NCI-H510A treated with DMSO at 0.1 percent for 48 hours (cell line): ENCODE measurements at places on chromosomes 5 and 9.

DNA sequence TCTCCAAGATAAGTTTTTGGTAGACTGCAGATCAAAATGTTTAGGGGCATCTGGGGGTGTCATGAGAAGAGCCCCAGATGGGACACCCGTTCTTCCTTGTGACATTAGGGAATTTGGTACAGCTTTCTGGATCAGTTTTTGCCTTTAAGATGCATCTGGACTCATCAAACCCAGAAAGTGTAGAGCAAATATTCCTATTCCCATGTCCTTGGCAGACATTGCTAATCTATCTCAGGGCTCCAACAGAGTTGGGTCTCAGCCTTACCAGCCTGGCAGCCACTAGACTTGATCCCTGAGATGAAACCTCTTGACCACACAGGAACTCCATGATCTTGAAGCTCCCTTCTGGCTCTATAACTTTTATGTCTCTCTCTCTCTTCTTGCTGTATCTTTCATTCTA, 35.6 kb downstream of the ERGIC1 start:
- DNase-seq, result no peak

DNA sequence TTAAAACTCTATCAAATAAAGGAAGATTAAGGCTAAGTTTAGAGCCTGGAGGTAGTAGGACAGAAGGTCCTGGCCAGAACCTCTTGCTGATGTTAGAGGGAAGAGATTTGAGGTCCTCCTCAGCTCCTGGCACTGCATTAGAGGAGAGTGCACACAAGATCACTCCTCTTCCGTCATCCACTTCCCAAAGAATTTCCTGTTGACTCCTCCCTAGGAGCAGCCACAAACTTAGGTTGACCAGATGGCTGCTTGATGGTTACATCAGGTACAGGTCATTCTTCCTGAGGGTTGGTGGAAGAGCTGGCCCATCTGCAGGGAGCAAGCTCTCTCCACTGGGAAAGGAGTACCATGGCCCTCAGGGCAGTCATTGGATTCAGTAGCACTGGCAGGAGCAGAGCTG, 93.9 kb upstream of the IL33 start:
- DNase-seq, result no peak

DNA sequence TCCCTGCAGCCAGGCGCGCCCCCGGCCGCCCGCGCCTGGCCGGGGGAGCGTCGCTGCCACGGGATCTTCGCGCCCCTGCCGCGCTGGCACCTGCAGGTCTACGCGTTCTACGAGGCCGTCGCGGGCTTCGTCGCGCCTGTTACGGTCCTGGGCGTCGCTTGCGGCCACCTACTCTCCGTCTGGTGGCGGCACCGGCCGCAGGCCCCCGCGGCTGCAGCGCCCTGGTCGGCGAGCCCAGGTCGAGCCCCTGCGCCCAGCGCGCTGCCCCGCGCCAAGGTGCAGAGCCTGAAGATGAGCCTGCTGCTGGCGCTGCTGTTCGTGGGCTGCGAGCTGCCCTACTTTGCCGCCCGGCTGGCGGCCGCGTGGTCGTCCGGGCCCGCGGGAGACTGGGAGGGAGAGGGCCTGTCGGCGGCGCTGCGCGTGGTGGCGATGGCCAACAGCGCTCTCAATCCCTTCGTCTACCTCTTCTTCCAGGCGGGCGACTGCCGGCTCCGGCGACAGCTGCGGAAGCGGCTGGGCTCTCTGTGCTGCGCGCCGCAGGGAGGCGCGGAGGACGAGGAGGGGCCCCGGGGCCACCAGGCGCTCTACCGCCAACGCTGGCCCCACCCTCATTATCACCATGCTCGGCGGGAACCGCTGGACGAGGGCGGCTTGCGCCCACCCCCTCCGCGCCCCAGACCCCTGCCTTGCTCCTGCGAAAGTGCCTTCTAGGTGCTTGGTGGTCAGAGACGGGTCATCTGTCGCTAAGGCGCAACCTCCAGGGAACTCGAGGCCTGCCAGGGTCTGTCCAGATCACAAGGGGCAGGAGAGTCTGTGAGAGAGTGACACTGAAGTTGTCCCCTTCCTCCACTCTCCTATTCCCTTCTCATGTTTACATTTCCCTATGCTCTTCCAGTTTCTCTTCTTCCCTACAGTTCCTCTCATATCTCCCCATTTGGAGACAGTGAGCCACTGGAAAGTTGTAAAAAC, 1.3 kb downstream of the GPR150 start:
- DNase-seq, result peak; percentile 25

GRCh38 chr5:84634256-84634655, 249.6 kb upstream of the EDIL3 start:
- no peak for DNase-seq

GRCh38 chr5:113331209-113331551, 103.6 kb downstream of the TSSK1B start:
- DNase-seq, result no peak

DNA sequence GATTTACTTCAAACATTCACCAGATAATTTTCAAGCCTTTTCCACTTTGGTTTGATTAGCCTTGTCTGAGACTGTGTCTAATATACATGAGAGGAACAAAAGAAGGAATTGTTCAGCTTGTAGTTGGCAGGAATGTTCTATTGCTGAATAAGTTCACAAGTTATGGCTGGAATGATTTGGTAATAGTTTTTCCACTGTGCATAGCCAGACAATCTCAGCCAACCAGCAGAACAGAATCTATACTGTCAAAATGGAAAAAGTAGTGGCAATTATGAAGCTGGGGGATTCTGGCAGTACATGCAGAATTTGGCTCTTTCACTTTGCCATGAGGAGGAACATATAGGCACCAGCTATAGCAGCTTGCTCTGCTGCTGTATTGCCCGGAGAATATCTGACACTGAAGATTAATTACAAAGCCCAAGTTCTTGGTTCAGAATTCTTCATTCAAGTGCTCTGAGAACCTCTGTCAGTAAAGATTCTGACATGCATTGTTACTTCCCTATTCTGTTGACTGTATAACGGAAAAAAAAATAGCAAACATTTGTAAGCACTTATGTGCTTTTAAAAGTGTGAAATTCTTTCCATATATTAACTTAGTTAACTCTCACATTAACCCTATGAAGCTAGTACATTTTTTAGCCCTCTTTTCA, 150.6 kb downstream of the PRR16 start:
- DNase-seq, result no peak

DNA sequence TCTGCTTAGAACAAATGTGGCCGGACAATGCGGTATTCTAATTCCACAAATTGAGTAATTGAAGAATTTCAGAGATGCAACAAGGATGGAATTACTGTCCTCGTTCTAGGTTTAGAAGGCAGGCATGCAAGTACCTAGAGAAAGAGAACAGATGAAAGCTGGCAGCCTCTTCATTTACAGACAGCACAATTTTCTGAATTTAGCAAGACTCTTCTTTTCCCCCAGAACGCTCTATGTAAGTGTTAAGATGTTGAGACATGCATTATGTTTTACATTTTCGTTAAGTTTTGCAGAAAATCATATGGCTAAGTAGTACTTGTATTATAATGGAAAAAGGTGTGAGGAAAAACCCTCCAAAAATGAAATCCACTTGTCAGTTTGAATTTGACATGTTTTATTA, 259.5 kb upstream of the ARRDC3 start:
- DNase-seq, result no peak

GRCh38 chr9:116275418-116276195, 122.0 kb downstream of the PAPPA start:
- DNase-seq, result no peak

DNA sequence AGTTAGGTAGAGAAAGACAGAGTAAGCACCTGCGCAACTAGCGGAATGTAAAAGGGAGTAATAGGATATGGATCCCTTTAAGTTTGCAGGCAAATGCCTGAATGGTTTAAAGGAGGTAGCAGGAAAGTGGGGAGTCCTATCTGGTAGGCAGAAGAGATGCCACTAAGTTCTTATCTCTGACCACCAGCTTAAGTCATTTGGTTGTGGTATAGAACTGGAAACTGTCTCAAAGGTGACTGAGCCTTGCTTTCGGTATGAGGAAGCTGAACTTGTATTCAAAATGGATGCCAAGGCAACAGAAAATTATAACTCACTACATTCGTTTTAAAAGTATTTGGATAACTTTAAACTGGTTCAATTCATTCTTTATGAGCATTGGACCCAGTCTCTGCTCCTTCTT, 475.6 kb downstream of the DMRTA1 start:
- no peak for DNase-seq

GRCh38 chr9:135726138-135726853, 24.3 kb downstream of the KCNT1 start:
- DNase-seq, result no peak

GRCh38 chr5:4942831-4943178, 197.3 kb upstream of the ADAMTS16 start:
- no peak for DNase-seq

DNA sequence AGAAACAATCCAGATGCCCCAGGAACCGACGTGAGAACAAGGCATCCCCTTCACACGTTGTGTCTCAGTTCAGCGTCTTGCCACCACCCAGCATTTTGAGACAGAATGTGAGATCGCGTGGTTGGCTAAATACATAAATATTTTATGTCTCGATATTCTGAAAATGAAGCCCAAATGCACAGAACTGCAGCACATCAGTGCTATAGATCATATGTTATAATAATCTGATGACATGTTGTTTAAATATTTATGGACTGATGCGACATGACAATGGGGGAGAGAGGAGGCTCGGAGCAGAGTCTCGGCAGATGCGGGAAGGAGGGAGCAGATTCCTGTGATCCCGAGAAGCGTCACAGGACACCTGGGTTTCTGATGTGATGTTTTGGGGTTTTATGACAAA, 10.9 kb downstream of the NEK6 start:
- no peak for DNase-seq

- DNase-seq, result no peak
Observed at GRCh38 chr5:161009194-161009593, 157.2 kb upstream of the ATP10B start.

- DNase-seq, result peak; percentile 22
Observed at GRCh38 chr5:172939611-172940267, 19.5 kb upstream of the RPL26L1 start.

DNA sequence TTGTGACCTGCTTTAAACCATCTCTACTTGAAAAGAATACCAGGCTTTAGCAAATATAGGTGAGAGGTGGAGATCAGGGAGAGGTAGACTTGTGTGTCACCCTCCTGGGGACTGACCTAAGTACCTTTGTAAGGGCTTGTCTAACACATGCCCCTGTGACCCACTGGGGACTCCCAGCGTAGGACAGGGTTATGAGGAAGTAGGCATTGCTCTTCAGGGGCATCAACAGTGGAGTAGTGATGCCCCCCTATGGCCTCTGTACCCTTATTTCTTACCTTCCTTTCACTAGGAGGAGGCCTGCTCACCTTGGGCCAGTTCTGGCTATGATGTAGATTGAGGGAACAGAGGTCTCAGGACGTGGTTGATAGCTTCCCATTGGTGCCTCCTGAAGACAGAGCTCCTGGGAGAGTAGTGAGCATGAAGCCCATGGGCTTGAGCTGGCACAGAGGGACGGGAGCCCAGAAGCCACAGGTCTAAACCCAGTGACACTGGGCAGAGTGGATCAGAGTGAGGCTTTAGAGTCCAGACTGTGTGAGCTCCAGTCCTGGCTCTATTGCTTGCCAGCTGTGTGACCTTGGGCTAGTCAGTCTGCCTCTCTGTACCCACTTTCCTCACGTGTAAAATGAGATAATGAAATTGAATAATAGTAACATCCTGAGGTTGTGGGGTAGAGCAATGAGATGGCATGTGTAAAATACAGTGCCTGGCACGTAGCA, 191.7 kb downstream of the AOPEP start:
- DNase-seq, result no peak

DNA sequence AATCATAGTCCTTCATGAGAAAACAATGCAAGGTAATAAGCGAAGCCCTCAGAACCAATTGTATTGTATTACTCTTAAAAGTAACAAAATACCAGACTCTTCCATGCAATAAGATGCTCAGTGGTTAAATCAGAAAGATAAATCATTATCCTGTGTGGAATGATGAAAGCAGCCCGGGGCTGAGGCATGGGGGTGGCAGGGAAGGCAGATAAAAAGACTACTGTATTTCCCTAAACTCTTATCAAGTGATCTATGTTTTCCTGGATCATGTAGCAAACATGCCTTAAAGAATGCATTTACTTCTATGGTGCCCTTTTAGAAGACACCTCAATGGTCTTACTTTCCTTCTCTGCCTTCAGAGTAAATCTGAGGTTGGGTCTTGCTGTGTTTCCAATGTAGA, 105.6 kb upstream of the DAPK1 start:
- DNase-seq, result no peak

GRCh38 chr9:7237473-7238246, 479.9 kb downstream of the KDM4C start:
- peak; percentile 43 for DNase-seq

DNA sequence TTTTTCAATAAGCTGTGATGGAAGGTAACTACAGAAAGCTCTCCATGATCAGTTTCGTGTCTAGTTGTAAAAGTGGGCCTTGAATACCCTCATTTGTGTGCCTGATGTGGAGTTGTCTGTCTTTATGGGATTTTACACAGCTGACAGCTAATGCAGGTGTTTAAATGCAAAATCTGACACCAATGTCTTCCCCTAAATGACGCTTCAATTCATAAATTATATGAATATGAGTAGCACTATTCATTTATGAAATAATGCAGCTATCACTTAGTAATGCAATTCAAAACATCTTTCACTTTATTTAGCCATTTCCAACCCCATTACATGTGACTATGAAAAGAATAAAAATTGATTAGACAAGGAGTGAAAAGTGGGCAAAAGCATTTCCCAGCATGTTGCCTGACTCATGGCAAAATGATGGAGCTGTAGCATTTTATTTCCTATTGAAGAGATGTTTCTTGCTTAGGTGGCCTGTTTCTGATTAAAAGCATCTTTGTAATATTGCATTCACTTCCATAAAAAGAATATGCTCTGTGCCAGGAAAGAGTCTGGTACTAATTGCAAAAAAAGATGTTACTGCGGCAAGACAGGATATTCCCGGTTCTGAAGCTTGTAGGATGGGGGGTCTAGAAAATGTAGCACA, 116.7 kb upstream of the HAPLN1 start:
- no peak for DNase-seq

GRCh38 chr5:57753446-57753845, 270.8 kb upstream of the ACTBL2 start:
- DNase-seq, result no peak

DNA sequence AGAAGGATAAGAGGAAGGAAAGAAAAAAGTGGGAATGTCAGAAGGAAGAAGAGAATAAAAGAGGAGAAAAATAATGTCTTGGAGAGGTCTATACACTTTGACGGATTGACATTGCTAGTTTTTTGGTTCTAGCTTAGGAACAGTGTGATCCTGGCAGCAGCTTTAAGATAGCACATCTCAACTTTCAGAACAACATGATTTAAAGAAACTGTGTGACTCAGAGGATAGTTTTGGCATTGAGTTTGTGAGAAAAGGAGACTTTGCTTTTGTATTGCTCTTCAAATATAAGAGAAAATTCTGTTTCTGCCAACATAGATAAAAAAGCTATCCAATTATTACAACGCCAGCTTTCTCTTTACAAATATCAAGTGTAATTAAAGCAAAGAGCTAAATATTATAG, 260.7 kb upstream of the ARRDC3 start:
- no peak for DNase-seq

- no peak for DNase-seq
Observed at GRCh38 chr9:109769250-109769649, 10.7 kb upstream of the PALM2AKAP2 start.

- no peak for DNase-seq
Observed at GRCh38 chr5:80182809-80183580, 72.9 kb downstream of the SERINC5 start.

GRCh38 chr5:16819522-16820167, 116.4 kb downstream of the MYO10 start:
- DNase-seq, result no peak

GRCh38 chr5:131150408-131150807, 14.6 kb downstream of the HINT1 start:
- no peak for DNase-seq
